Astrocyte of the hippocampus (primary cell): ENCODE measurements at places on chromosomes 12 and 14.

GRCh38 chr12:27085654-27086053 lies 3.3 kb upstream of the C12orf71 start:
- no peak for DNase-seq

DNA sequence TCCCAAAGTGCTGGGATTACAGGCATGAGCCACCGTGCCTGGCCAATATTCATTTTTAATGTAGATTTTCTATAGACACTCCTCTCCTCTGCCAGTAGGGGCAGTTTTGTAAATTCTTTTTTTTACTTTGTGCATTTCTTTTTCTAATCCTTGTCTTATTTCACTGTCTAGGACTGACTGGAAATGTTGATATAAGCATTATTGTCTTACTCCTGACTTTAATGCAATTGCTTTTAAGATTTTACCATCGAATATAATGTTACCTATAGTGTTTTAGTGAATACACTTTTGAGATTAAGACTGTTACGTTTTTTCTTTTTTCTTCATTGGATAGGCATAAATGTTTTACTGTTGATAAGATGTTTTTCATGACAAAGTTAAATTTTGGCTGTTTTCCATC lies 35.4 kb upstream of the EMP1 start:
- DNase-seq: no peak

- DNase-seq: no peak
These were observed 18.9 kb downstream of the SLC4A8 start for GRCh38 chr12:51443573-51443972.

GRCh38 chr12:98951406-98951805 lies 306.3 kb downstream of the APAF1 start:
- DNase-seq: no peak

GRCh38 chr14:47978871-47979270 lies 303.5 kb upstream of the MDGA2 start:
- no peak for DNase-seq

GRCh38 chr14:96581902-96582301 lies 79.7 kb downstream of the PAPOLA start:
- no peak for DNase-seq

DNA sequence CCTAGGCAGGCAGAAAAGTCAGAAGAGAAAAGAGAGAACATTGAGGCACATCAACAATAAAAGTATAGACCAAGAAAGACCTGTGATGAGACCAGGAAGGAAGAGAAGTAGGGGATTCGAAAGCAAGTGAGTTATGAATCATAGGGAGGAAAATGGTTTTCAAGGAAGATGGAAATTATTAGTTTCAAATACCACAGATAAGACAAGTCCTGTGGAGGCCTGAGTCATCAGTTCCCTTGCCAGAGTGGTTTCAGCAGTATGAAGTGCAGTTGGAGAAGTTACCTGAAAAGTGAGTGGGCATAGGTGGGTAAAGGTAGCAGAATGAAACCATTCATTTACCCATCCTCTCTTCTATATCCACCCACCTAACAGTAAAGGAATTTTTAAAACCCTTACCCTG lies 25.2 kb upstream of the TSPAN8 start:
- DNase-seq: peak; percentile 8

DNA sequence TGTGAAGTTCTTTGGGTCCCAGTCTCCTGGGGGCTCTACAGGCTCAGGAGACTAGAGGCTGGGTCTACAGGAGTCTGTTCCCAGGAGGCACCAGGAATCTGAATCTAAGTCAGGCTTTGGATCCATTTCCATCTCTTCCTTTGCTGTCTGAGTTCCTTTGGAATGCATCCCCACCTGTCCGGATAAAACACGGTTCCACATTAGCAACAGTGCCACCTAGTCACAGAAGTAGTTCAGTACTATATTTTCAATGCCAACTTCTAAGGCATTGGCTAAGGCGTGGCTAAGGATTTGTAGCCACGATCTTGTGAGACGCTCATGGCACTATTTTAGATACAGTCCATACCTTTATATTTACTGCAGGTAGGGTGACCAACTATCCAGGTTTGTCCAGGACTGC lies 15.1 kb downstream of the ZC2HC1C start:
- DNase-seq: no peak

DNA sequence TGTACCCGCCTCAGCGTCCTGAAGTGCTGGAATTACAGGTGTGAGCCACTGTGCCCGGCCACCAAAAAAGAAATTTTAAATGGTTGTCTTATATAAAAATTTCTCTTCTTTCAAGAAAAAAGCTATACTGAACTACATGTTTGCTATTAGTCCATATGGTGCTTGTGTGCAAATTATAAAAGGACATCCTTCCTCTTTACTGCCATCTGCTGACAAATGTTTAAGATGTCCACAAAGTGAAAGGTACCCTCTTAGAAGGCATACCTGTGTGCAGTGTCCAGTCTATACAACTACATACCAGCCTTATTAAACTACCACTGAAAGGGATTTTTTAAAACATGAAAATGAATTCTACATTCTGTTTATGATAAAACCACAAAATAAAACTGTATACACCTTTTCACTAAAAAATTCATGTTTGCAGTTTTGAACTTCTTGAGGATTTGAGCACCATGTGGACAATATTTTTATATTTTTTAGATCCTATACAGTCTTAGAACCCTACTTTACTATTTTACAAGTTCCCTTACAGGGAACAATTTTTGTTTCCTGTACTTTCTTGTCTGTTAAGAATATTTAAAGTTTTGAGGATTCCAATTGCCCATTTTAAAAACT lies 32.8 kb upstream of the TOMM20L start:
- DNase-seq: peak; percentile 22

DNA sequence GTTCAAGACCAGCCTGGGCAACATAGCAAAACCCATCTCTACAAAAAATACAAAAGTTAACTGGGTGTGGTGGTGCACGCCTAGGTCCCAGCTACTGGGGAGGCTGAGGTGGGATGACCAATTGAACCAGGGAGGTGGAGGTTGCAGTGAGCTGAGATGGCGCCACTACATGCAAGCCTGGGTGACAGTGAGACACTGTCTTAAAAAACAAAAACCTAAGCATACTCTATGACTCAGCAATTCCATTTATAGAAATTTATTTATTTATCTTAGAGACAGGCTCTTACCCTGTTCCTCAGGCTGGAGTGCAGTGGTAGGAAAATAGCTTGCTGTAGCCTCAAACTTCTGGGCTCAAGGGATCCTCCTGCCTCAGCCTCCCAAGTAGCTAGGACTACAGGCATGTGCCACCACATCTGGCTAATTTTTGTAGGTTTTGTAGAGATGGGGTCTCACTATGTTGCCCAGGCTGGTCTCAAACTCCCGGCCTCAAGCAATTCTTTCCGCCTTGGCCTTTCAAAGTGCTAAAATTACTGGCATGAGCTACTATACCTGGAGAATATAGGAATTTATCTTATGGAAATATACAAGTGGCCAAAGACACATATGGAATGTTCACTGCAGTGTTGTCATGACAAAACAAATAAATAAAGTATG lies 43.3 kb downstream of the NCKAP5L start:
- DNase-seq: no peak

DNA sequence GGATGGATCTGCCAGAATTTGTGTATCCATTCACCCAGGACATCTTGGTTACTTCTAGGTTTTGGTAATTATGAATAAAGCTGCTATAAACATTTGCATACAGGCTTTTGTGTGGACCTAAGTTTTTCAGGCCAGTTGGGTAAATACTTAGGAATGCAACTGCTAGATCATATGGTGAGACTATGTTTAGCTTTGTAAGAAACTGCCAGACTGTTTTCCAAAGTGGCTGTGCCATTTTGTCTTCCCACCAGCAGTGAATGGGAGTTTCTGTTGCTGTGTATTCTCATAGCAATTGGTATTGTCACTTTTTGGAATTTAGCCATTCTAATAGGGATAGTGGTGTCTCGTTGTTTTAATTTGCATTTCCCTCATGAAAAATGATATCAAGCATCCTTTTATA lies 133.0 kb downstream of the KIF26A start:
- no peak for DNase-seq

GRCh38 chr14:23121361-23121771 lies 2.3 kb upstream of the CEBPE start:
- peak; percentile 78 for DNase-seq

DNA sequence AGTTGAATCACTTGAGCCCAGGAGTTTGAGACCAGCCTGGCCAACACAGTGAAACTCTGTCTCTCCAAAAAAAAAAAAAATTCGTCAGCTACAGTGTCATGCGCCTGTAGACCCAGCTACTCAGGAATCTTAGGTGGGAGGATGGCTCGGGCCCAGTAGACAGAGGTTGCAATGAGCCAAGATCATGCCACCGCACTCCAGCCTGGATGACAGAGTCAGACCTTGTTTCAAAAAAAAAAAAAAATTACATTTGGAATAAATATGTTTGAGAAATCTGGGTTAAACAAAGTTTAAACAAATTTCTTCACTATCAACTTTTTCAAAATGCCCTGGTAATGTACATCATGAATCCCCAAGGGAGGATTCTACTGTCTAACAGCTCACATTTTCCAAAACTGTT lies 187.0 kb upstream of the RASSF8 start:
- DNase-seq: no peak

DNA sequence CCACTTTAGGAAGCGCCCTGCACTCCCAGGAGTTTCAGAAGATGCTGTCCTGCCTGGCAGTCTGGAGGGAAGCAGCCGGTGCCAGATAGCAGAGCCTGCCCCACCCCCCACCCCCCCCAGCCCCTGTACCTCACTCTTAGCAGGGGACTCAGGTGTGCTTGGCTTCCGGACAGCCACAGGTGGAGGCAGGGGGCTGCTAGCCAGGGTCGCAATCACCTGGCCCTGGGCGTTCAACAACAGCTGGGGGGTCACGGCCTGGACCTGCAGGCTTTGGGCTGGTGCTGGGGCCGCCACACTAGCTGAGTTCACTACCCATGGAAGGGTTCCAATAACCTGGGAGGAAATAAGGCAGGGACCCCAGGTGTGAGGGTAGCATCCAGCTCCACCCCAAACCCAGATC lies 22.0 kb downstream of the POU6F1 start:
- no peak for DNase-seq

- DNase-seq: no peak
These were observed 400.2 kb upstream of the OR4E1 start for GRCh38 chr14:22073801-22074200.

DNA sequence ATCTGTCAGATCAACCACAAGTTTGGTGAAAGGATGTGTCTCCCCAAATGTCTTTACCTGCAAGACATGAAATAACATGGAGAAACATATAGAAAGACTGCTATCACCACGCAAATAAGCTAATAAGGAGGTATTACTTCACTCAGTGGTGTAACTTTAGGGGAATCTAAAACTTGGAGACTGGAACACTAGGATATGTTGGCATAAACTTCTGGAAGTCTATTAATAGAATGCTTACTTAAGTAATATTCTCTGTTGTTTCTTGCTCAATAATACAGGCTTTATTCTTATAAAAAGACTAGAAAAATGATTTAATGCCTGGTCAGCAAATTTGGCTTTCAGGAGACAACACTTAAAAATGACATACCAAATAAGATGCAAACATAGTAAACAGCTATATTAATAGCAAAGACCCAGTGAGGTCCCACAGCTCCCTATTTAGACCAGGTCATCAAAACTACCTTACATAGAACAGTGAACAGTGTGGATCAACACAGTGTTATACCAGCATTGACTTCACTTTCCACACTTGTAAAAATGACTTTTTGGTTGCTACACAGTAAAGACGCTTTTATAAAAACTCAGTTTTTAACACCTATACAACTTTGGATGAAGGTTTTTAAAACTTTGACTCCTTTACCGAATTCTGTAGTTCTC lies 18.9 kb upstream of the HAL start:
- no peak for DNase-seq

GRCh38 chr12:111758120-111758561 lies 8.6 kb upstream of the ALDH2 start:
- DNase-seq: peak; percentile 59

DNA sequence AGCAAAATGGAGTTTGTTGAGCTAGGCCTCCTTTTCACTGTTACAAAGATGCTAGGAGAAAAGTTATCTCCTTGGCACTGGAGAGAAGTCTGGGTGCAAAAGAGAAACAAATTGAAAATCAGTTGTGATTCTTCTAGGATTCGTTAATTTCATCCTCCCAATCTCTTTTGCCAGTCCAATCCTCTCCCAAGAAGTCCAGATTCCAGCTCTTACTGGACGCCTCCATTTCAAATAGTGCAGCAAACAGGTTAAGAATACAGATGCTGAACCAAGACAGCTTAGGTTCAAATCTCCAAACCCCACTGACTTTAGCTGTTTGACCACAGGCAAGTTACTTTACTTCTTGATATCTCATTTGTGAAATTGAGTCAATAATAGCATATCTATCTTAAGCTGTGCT lies 34.0 kb upstream of the CAPRIN2 start:
- no peak for DNase-seq

DNA sequence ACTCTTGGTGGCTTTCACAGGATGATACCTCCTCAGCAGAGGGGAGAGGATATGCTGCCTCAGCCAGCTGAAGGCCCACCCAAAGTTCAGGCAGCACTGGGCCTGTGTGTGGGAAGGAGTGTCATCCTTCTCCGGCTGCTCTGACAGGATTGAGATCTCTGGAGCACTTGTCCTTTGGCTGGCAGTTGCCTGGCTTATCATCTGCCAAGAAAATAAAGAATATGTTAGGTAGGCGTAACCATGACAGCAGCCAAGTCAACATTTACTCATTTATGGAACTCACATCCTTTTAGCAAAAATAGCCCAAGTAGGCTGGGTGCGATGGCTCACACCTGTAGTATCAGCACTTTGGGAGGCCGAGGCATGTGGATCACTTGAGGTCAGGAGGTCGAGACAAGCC lies 68.5 kb downstream of the PPFIBP1 start:
- peak; percentile 72 for DNase-seq

- no peak for DNase-seq
These were observed 6.0 kb downstream of the B4GALNT1 start for GRCh38 chr12:57626921-57627445.

GRCh38 chr14:68543516-68543915 lies 249.4 kb downstream of the ZFP36L1 start:
- DNase-seq: no peak

GRCh38 chr12:131001493-131001892 lies 47.8 kb downstream of the ADGRD1 start:
- DNase-seq: no peak

- no peak for DNase-seq
These were observed 2.3 kb downstream of the ARF3 start for GRCh38 chr12:48954841-48955501.

GRCh38 chr12:25045869-25046268 lies 97.0 kb upstream of the BCAT1 start:
- no peak for DNase-seq

DNA sequence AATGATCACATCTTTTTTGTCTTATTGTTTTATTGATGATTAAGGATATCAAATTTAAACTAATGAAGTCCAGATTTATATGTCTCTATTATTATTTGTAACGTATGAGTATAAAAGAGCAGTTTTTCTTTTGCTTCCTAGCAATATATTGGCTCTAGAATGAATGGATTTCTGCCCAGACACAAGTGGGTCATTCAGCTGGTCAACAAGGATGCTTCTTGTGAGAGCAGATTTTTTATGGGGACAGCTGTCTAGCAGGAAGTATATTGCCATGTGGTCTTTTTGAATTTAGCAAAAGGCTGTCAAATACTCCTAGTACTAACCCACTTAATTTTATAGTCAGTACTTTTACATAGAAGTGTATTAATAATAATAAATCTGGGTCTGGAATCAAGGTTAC lies 1071.1 kb upstream of the FLRT2 start:
- no peak for DNase-seq

- DNase-seq: no peak
These were observed 132.8 kb upstream of the CCND2 start for GRCh38 chr12:4140581-4141301.

- no peak for DNase-seq
These were observed 1.1 kb upstream of the USP15 start for GRCh38 chr12:62258941-62259630.

GRCh38 chr12:92471551-92471950 lies 231.2 kb upstream of the PLEKHG7 start:
- DNase-seq: no peak
